Activated T-cell treated with anti-CD3 and anti-CD28 coated beads for 4 hours (primary cell): ENCODE measurements at places on chromosomes 7 and 10.
A peak's percentile ranks its signal among the peaks of the same experiment; 100 is the strongest.

GRCh38 chr7:19051767-19052375 is 65.6 kb downstream of the TWIST1 start:
- peak; percentile 10 for DNase-seq

DNA sequence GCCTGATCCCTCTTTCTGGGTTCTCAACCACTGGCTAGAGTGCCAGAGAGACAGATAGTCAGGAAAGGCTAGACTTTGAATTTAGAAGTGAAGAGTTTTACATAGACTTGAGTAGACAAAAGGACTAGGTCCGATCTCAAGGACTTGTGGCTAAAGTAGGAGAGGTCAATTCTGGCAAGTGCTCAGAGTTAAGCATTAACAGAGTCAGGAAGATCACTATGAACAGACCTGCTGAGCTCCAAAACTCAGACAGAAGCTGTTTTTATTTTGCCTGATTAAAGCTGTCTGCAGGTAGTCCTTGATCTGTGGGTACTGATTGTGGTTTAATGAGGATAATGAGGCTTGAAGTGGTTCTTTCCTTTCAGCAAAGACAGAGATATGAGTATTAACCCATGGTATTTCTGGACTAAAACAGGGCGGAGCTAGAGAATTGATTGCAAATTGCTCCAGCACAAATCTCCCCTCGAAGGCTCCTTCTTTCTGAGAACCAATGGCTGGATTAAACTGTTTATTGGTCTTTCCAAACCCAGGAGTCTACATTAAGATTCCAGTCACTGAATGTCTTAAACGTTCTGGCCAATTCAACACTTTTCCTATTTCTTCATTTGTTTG is 423.2 kb downstream of the IPMK start:
- DNase-seq = no peak

GRCh38 chr10:49371967-49372366 is 23.9 kb downstream of the DRGX start:
- DNase-seq = no peak

DNA sequence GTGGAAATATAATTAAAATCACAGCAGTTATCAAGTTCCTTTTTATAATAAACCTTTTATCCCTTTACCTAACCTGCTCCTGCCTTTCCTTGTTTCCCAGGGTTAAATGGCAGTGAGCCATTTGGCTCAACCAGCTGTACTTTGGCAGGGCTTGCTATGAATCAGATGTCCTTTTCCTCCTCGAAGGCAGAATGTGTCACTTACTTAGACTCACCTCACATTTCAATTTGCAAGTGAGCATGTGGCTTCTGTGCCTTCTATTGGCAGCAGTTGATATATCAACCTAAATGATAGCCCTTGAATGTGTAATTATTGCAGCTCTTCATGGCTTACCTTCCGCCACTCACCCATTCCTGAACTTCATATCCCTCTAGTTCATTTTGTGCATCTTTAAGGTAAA is 301.7 kb downstream of the CSTF2T start:
- no peak for DNase-seq

DNA sequence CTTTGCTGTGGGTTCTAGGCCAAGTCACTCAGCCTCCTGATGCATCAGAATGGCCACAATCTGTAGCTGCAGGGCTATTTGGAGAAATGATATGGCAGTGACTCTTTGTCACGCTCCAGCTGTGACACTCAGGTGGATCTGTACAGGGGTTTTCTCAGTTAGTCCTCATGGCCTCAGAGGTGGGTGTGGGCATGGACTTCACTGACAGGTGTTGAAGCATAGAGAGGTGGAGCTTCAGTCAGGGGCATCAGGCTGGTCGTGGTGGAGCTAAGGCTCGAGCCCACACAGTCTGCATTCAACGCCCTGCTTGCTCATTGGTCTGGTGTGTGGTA is 21.2 kb downstream of the PALD1 start:
- no peak for DNase-seq

- DNase-seq = peak; percentile 19
Measured at GRCh38 chr10:6347391-6347951, 144.7 kb downstream of the PFKFB3 start.

DNA sequence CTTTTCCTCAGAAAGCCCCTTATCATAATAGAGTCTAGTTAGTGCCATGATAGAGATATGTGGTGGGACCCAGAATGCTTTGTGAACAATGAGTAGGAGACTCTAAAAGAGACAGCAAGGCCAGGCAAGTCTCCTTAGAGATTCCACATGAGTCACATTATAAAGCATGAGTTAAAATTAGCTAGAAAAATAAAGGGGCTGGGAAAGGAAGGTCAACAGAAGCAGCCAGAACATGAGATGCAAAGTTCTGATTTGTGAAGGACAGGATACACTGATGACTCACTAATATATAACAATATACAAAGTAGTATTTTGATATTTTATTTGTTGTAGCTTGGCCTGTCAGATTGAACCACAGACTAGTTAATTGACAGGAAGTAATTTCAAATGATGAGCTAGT is 25.3 kb upstream of the SNX13 start:
- DNase-seq = no peak

DNA sequence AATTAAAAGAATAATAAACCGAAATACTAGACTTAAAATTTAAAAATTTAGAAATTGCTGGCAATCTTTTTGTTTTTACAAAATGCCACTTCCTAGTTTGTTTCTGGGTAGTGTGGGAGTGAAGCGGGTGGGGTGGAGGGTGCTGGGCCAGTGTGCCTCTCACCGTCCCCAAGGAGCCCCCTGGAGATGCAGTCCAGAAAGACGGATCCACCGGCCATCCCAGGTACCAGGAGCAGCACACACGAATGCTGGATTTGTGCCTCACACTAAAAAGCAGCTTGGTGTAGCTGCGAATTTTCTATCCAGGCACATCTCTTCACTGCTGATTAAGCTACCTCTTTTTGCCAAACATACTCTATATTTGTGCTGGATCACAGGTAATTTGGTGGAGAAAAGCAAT is 618.1 kb downstream of the DNAJB6 start:
- DNase-seq = no peak

DNA sequence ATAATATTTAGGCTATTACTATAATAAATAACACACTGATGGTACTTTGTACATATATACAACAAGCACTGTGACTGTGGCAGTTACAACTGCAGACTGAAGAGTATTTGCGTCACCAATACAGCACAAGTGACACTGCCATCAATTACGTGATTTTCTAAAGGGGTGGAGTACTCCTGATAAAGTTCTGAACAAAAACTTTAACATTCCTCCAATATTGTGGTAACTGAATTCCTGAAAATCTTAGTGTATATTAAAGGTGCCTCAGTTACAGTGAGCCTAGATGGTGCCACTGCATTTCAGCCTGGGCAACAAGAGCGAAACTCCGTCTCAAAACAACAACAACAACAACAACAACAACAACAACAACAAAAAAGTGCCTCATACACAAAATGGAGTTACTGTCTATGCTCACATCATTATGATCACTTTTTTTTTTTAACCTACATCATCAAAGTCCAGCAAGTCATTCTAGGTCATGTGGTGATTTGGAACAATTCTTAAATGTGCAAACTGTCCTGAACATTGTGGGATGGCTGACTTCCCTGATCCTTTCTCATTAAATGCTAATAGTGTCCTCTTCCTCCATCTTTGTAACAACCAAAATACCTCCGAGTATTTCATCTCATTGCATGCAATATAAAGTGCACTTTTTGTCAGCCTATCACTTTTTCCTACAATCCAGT is 15.1 kb downstream of the BRAF start:
- no peak for DNase-seq

DNA sequence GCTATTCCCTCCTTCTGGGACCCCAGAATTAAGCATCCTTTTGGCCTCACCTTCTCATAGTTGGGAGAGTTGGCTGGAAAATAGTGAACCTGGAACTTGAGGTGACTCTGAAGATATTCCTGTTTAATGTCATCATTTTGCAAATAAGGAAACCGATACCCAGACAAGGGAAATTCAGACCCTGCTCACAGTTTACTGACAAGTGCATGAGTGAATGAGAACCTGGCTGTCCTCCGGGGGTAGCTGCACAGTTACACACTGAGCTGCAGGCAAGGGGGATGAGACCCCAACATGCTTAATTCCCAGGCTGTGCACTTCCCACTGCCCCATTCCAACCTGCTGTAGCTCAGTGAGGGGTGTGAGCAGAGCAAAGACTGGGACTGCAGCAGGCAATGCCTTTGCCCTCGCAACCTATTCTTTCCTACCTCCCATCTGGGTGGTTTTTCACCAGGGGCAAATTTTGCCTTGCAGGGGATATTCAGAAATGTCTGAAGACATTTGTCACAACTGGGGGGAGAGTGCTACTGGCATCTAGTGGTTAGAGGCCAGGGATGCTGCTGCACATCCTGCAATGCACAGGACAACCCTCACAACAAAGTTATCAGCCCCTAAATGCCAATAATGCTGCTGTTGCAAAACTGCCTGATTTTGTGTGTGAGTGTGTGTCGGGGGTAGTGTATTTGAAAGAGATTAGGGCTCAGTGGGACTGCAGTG is 136.2 kb downstream of the SORCS3 start:
- DNase-seq = no peak

GRCh38 chr10:78919181-78919966 is 149.4 kb upstream of the ZMIZ1 start:
- no peak for DNase-seq

DNA sequence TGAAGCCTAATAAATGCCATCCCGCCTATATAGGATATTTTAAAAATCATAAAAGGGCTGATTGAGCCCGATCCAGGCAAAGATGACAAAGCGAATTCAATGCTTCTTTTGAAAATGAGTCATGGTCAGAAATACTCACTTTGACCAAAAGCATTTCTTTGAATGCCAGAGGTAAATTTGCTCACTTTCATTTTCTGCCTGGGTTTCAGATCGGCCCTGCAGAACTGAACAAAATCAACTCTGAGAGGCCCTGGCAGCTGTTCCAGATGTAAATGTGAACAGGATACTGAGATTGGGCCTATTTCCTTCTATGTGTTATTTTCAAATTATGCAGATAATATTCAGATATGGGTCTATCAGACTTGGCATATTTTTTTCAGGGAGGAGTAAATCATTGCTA is 114.8 kb upstream of the ARID5B start:
- DNase-seq = no peak

GRCh38 chr7:37448011-37448635 is 541 bp downstream of the ELMO1 start:
- DNase-seq = peak; percentile 43

- no peak for DNase-seq
Measured at GRCh38 chr7:27096768-27097514, 1.1 kb upstream of the HOXA1 start.
